ENCODE measurements at places on chromosomes 7 and 10. TPM values are rescaled to one million over a fixed set of nuclear protein-coding genes. Genes with fewer than 3 reads are reported as not detected.
A peak's percentile ranks its signal among the peaks of the same experiment; 100 is the strongest.

CFAP69 gene
- 2.8 TPM for total RNA-seq

TEX47 gene
- total RNA-seq = not detected

TAS2R40 gene
- not detected for total RNA-seq

OPALIN gene
- total RNA-seq = not detected

- no peaks in the 10 kb centered on the region for H3K36me3 ChIP-seq
- H3K4me1 ChIP-seq = no peaks in the 10 kb centered on the region
- no peaks in the 10 kb centered on the region for H3K27me3 ChIP-seq
- no peak overlapping the region for H3K4me3 ChIP-seq
- H3K27ac ChIP-seq = no peak overlapping the region
- DNase-seq = no peak
Observed at GRCh38 chr10:32121648-32122047, 65.4 kb upstream of the KIF5B start.

DNA sequence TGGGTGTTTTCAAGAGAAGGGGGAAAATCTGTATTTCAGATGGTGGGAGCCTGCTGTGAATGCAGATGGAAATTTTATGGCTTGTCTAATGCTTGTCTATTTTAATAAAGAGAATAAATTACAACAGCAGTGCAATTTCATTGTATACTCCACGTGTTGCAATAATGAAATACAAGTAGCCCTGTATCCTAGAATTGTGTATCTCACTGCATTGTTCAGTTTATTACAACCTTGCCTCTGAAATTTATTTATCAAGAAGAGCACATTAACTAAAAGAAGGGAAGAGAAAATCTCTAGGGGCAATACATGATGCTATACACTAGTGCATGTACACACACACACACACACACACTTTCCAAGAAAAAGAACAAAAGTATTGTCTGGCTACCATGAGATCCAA, 21.8 kb downstream of the ANK3 start:
- no peaks in the 10 kb centered on the region for H3K4me1 ChIP-seq

DNA sequence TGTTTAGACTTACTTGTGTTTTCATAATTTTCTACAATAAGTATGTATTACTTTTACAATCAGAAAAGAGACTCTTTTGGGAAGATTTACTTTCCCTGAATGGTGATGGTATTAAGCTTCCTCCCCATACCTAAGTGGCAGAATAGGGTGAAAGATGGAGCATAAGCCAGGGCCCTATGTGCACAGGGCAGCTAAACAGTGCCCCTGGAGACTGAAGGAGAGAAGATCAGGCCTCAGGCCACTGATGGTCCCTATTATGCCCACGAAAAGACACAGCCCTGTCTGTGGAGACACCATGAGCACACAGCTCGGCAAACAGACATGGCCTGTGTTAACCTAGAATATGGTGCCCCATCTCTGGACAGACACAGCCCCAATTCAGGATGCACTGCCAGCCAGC, 139.4 kb downstream of the OAT start:
- H3K4me3 ChIP-seq = no peak overlapping the region
- DNase-seq = no peak
- no peaks in the 10 kb centered on the region for H3K27me3 ChIP-seq

GRCh38 chr10:34864149-34865067, 49.3 kb upstream of the PARD3 start:
- DNase-seq = no peak
- no peaks in the 10 kb centered on the region for H3K4me1 ChIP-seq
- no peak overlapping the region for H3K27ac ChIP-seq
- no peaks in the 10 kb centered on the region for H3K36me3 ChIP-seq
- H3K4me3 ChIP-seq = no peak overlapping the region
- no peaks in the 10 kb centered on the region for H3K27me3 ChIP-seq

GRCh38 chr10:88974446-88975376, 15.9 kb upstream of the FAS start:
- peak overlapping the region; percentile 16 for H3K4me3 ChIP-seq
- H3K27ac ChIP-seq = peak overlapping the region; percentile 74
- H3K27me3 ChIP-seq = no peaks in the 10 kb centered on the region

GRCh38 chr7:664997-665735, 61.3 kb upstream of the DNAAF5 start:
- H3K27me3 ChIP-seq = no peaks in the 10 kb centered on the region
- H3K4me3 ChIP-seq = no peak overlapping the region
- H3K4me1 ChIP-seq = peaks cover 53% of the 10 kb centered on the region

GRCh38 chr10:122210481-122211265, 60.4 kb upstream of the BTBD16 start:
- no peak for DNase-seq
- H3K4me1 ChIP-seq = peaks cover 41% of the 10 kb centered on the region
- no peak overlapping the region for H3K27ac ChIP-seq
- no peak overlapping the region for H3K4me3 ChIP-seq
- H3K27me3 ChIP-seq = no peaks in the 10 kb centered on the region

DNA sequence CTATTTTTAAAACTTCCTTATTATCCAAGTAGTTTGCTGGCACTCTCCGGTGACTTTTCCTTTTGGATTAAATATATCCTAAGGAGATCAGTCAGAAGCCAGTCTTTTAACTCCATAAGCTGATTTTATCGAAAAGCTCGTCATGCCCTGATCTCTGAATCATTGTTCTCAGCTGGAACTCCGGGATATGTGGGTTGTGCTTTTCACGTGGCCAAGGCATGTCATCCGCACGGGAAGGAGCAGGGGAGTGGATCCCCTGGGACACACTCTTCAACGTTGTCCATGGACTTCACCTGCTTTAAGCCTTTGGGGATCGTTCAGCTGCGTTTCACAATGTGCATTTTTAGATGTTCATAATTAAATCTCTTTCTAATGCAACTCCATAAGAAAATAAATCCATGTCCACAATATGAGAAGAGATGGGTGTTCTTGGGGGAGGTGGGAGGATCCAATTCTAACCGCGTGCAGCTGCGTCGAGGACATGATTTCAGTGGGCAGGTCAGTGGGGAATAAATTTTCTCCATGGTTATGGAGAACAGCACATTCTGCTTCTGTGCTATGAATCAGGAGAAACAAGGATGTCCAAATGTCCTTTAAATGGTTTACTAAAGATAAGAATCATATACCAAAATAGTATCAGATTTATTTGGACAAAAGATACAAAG, 229.5 kb upstream of the ADARB2 start:
- no peak overlapping the region for H3K27ac ChIP-seq
- DNase-seq = no peak
- H3K36me3 ChIP-seq = no peaks in the 10 kb centered on the region
- no peak overlapping the region for H3K4me3 ChIP-seq
- H3K4me1 ChIP-seq = no peaks in the 10 kb centered on the region

DNA sequence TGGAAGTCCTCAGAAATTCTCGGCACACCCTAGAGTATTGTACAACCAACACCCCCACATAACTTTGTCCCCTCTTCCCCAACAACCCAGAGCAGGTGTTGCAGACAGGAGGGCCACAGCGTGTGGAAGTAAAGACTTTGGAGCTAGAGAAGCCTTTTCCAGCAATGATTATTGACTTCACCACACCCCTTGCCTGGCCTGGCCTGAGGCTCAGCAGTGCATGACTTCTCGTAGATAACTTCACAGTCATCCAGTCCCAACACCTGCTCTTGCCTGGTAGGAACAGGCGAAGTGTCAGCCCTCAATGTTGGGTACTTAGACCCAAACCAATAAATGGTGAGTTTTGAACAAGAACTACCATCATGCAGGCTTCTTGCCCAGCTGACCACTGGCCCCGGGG, 36.7 kb downstream of the GOT1 start:
- H3K27me3 ChIP-seq = no peaks in the 10 kb centered on the region
- H3K4me1 ChIP-seq = peaks cover 40% of the 10 kb centered on the region
- no peak for DNase-seq
- H3K27ac ChIP-seq = no peak overlapping the region
- no peak overlapping the region for H3K4me3 ChIP-seq

DNA sequence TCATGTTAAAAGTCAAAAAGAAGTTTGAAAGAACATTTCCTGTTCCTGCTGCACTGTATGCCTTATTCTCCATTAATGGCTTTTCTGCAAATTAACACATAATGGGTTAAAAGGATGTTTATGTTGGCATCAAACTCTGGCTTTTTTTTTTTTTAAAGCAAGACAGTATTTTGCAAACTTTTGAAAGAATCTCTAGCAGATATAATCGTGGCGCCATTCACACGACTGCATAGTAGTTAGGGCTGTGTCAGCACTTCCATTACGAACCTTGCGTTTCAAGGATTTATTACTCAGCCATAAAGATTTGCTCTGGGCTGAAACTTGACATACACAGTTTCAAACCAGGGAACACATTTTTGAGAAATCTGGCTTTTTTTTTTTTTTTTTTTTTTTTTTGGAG, 207.8 kb downstream of the DYNC1I1 start:
- no peaks in the 10 kb centered on the region for H3K36me3 ChIP-seq
- no peaks in the 10 kb centered on the region for H3K4me1 ChIP-seq
- no peaks in the 10 kb centered on the region for H3K27me3 ChIP-seq
- no peak overlapping the region for H3K4me3 ChIP-seq

DNA sequence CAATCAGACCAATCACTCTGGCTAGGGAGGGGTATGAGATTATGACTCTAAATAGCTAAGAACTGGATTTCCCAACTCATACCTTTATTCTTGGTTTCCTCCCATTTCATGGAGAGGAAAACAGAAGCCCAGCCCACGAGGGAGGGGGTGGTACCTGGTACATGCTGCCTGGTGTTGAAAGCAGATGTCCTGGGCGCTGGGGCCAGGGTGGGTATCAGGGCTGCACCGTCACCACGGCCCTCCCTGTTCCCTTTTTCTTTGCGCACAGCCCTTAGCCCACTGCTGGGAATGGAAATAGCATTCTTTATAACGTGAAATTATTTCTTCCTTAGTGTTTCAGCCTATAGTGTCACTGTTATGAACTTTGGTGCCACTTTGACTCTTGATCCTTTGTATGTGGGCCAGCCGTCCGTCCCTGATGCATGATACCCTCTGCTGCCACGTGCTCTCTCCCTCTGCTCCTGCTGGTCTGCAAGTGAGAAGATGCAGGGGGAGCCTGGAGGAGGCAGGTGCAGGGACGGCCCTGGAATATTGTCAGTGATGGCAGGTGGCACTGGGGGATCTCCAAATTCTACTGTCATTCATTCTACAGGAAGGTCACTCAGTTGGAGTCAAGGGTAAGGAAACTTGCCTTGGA, 158.5 kb downstream of the CDH23 start:
- no peak overlapping the region for H3K4me3 ChIP-seq
- H3K27me3 ChIP-seq = no peaks in the 10 kb centered on the region
- no peaks in the 10 kb centered on the region for H3K36me3 ChIP-seq

- H3K36me3 ChIP-seq = no peaks in the 10 kb centered on the region
- no peak overlapping the region for H3K27ac ChIP-seq
- no peak overlapping the region for H3K4me3 ChIP-seq
Observed at GRCh38 chr10:68618234-68618633, 58.1 kb downstream of the TET1 start.

GRCh38 chr7:113561446-113561845, 357.4 kb downstream of the PPP1R3A start:
- DNase-seq = no peak
- no peaks in the 10 kb centered on the region for H3K36me3 ChIP-seq
- H3K4me1 ChIP-seq = no peaks in the 10 kb centered on the region
- no peak overlapping the region for H3K27ac ChIP-seq
- no peaks in the 10 kb centered on the region for H3K27me3 ChIP-seq

DNA sequence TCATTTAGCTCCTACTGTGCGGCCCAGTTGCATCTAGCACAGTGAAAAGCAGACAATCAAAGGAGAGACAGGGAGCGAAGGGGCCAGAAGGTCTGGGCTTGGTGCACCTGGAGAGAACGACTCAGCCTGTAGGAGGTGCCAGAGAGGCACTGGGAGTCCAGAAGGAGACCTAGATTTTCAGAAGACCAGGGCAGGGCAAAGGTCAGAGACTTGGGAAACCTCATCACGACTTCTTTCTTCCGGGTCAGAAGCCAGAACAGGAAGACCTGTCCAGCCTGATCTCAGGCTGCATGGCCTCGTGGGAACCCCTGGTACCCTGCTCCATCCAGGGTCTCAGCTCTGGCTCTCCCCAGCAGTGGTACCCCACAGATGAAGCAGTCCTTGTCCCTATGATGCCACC, 5.2 kb downstream of the AGAP3 start:
- H3K36me3 ChIP-seq = peaks cover 3% of the 10 kb centered on the region
- peaks cover 37% of the 10 kb centered on the region for H3K4me1 ChIP-seq
- H3K27me3 ChIP-seq = no peaks in the 10 kb centered on the region

GRCh38 chr7:1937252-1937605, 267.2 kb downstream of the ELFN1 start:
- H3K4me1 ChIP-seq = peaks cover 13% of the 10 kb centered on the region
- no peaks in the 10 kb centered on the region for H3K27me3 ChIP-seq
- no peak overlapping the region for H3K27ac ChIP-seq

DNA sequence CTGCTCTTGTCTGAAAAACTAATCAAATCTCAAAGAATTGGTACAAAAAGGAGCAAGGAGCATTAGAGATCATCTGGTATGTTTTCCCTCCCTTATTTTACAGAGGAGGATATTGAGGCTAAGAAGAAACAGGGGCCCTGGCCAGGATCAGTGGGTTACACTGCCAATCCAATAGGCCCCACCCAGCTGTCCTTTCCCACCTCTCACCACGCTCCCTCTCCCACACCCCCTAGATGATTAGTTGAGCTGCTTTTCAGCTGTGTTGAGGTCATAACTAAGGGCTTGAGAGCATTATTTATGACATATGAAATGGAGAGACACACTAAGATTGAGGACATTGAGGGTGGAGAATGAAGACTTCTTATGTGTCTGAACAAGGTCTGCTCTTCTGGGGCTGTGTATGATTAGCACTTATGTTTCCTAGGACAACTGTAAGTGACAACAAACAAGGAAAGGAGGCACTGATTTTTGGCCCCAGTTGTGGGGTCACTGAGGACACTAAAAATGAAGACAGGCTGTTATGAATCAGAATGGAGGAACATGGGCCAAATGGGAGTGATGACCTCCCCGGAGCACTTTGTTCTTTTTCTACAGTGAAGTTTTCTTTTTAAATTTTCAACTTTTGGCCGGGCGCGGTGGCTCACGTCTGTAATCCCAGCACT, 26.5 kb downstream of the VWA2 start:
- DNase-seq = no peak
- H3K27ac ChIP-seq = no peak overlapping the region
- H3K27me3 ChIP-seq = no peaks in the 10 kb centered on the region
- H3K4me1 ChIP-seq = no peaks in the 10 kb centered on the region
